ENCODE measurements at places on chromosomes 1 and 21. TPM values are rescaled to one million over a fixed set of nuclear protein-coding genes. Genes with fewer than 3 reads are reported as not detected.

Gene GFI1
- not detected for polyA plus RNA-seq

Gene RNU1-4
- polyA plus RNA-seq, result not detected

Gene TSACC
- 3.0 TPM for polyA plus RNA-seq

Gene IL24
- polyA plus RNA-seq, result not detected

Data from Purkinje cell (primary cell).